ENCODE measurements at places on chromosomes 3 and 15. TPM values are rescaled to one million over a fixed set of nuclear protein-coding genes. Genes with fewer than 3 reads are reported as not detected.
A peak's percentile ranks its signal among the peaks of the same experiment; 100 is the strongest.

DNA sequence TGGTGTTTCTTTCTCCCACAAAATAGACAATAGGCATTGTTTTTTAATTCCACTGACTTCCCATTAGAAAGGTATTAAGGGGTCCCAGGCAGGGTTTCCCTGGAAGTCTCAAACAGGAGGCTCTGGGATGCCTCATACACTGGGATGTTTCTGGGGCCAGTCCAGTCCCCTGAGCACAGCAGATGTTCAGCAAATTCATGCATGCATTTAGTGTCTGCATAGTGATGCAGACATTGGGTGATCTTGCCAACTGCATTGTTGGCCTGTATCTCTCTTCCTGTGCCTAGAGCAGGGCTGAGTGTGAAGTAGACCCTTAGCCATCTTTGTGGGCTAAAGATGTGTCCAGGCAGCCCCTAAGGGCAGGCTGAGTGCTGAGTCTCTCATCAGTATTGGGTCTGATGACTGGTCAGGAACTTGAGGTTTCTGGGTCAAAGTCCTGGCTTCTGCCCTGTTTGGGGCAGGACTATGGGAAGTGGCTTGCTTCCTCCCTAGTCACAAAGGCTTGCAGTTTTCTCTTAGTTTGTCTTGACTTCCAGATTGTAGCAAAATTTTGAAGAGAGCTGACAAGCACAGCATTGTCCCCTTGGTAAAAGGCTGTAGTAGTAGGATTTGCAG is 56.5 kb downstream of the BSN start:
- no peak for DNase-seq

Gene NISCH
- total RNA-seq = 50.8 TPM

GRCh38 chr15:59160880-59161593 is 45.6 kb upstream of the LDHAL6B start:
- peak; percentile 33 for DNase-seq

GRCh38 chr3:176937541-176937940 is 259.7 kb downstream of the TBL1XR1 start:
- DNase-seq = no peak

DNA sequence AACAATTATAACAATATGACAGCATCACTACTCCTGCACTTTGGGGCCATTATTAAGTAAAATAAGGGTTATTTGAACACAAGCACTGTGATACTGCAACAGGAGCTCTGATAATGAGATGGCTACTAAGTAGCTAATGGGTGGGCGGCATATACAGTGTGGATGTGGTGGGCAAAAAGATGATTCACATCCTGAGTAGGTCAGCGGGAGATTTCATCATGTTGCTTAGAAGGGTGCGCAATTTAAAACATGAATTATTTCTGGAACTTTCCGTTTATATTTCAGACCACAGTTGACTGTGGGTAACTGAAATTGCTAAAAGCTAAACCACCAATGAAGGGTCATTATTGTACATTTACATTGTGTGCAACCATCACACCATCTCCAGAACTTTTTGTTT is 42.3 kb downstream of the FBXO22 start:
- DNase-seq = no peak

Gene VWA5B2
- total RNA-seq = not detected

DNA sequence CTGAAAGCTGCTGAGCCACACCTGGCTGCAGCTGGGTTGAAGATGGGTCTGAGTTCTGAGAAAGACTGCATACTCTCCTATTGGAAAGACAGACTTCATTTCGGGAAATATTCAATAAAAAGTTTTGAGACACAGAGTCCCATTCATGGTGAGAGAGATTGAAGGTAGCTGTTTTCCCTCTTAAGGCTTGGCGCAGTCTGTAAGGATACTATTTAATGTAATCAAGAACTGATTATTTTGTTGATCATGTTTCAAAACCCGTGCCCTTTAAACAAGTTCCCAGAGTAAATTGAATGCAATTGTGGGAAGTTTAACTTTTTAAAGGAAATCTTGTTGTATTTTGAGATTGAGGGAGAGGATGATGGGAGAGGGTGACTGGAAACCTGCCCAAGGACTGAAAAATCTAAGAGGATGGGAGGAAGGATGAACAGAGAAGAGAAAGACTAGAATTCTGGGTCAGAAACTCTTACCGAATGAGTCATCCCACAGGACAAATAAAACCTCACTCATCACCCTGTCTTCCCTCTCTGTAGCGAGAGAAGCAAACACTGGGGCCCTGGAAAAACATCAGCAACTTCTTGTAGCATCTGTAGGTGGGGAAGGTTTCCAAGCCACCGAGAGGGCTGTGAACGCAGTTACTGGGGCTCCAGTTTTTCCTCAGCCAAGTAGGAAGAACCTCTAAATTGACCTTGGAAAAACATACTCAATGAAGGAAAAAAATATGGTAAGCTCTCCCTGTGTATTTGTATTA is 193.2 kb upstream of the TPRG1 start:
- DNase-seq = no peak

DNA sequence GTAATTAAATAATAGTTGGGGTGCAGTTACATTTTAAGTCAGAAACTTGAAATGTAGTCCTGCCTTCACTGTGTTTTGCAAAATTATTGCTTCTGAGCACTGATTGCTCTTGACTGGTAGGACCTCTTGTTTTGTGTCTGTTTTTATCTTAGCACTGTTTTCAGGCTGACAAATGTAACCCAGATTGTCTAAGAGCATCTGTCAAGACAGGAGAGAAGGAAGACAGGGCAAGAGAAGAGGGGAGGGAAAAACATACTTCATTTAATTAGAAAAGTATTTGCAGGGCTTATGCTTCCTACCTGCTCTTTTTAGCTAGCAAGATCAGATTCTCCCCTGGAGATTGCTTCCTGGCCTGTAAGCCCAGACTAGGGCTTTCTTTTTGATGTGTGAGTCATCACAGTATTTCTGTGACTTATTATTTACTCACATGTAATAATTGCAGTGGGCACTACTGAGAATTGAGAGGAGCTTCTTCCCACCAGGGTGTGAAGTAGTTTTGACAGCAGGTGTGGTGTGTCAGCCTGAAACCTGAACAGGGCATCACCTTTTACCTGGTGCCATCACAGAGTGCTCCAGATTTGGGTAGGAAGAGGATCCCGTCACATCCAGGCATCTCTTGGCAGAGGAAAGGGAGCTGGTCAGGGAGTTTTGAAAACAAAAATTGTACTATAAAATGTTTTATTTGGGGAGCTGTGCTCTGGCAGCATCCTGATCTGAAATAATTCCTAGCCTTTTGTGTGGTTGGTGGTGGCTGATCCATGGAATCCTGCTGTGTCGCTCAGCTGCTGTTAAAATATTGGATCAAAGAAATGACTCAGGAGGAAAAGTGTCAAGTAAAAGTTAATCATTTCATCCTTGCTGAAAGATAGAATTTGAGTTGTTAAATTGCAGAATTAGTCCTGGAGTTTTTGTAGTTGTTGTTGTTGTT is 98.2 kb downstream of the TMEM108 start:
- no peak for DNase-seq

- no peak for DNase-seq
Measured at GRCh38 chr3:42099020-42099765, 8.0 kb downstream of the TRAK1 start.

All from activated CD4-positive, alpha-beta memory T cell treated with anti-CD3 and anti-CD28 coated beads for 36 hours (primary cell).